ENCODE measurements at places on chromosomes 5 and 9. TPM values are rescaled to one million over a fixed set of nuclear protein-coding genes. Genes with fewer than 3 reads are reported as not detected.

DNA sequence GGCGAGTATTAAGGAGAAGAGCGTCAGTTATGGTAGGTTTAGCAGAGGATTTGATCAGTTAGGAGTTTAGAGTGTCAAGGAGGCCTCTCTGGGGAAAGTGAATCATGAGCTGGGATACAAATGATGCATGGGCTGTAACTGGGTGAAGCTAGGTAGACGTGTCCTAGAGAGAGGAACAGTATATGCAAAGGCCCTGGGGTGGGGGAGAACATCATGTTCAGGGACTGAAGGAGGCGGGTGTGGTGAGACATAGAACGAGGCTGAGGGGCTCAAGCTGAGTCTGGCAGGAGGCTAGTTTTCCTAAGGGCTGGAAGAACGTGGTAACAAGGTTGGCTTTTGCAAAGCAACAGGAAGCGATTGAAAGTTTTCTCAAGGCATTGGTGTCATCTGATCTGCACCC lies 10.5 kb downstream of the TMEM268 start:
- no peak for DNase-seq

The WDR38 gene
- not detected for total RNA-seq

- DNase-seq, result peak; percentile 48
These were observed 585.1 kb downstream of the TLE4 start for GRCh38 chr9:80156756-80157472.

GRCh38 chr5:90528601-90529193 lies 687 bp downstream of the LYSMD3 start:
- DNase-seq, result peak; percentile 54

The LIFR gene
- total RNA-seq, result 85.9 TPM

GRCh38 chr5:145752947-145753346 lies 82.2 kb downstream of the PRELID2 start:
- no peak for DNase-seq

DNA sequence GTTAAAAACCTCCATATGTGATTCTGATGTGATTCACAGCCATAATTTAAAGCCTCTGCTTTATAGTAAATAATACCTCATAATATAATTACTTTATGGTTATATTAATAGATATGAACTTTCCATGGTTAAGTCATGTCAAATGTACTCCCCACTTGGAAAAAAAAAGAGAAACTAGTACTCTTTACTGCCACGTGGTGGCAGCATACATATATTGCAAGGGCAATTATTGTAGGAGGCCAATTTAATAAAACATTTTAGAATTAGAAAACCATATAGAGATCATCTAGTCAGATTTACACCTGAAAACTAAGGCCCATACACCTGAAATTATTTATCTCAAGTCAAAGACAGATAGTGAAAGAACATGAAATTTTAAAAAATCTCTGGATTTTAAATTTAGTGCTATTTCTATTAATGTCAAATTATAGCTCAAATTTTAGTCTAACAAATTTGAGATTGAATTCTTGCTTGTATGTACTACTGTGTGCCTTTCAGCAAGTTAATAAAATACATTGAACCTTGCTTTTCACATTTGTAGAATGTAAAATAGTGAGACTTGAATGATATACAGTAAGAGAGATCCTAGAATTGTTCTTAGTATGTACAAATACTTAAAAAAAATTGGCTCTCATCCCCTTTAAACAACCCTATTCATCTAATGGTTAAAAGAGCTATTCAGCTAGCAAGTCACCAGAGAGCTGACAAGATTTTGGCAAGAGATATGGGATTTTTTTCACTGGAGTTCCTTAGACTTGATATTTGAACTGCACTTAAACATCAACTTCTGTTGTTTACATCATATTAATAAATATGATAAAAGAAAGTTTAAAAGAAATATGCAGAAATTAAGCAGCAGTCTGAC lies 603.8 kb downstream of the TLE4 start:
- no peak for DNase-seq

The RETREG1 gene
- total RNA-seq, result 4.3 TPM

The RGS7BP gene
- total RNA-seq, result 1.6 TPM

DNA sequence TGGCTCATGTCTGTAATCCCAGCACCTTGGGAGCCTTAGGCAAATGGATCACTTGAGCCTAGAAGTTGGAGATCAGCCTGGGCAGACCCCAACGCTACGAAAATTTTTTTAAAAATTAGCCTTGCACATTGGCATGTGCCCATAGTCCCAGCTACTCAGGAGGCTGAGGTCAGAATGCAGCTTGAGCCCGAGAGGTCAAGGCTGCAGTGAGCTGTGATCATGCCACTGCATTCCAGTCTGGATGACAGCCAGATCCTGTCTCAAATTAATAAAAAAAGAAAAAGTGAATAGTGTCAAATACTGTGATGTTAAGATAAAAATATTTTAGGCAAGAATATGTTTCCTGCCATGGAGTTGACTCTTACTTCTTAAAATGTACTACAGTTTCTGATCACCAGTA lies 5.3 kb downstream of the FBN2 start:
- DNase-seq, result no peak

The IL9 gene
- total RNA-seq, result not detected

The CARTPT gene
- total RNA-seq, result not detected

DNA sequence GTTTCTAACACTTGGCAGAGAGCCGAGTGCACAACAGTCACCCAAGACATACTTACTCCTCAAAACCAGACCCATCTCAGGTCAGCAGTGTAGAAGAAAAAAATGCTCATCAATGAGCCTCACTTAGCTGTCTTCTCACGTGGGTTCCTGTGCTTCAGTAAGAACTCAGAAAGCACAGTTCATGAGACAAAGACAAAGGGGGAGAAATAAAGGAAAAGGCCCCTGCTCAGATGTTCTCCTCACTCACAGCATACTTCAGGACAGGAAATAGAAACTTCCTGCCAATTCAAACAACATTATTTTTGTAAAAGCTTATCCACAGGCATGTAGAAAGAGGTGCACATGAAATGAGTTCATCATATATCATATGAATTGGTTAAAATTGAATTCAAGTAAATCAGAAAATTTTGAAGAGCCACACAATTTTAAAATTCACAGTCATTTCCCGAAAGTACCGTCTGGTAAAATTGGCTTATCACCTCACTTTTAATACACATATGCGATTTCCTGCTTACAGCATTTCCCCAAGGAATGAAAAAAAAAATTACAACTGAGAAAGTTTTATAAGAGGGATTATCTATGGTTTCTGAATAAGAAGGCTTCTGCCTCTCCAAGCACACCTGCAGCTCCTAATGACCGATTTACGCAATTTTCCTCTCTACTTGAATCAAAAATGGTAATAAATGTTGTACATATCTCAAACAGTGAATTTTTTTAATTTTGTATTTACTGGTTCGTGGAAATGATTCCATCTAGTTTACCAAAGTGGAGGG lies 328.3 kb downstream of the TMEM167A start:
- DNase-seq, result no peak

DNA sequence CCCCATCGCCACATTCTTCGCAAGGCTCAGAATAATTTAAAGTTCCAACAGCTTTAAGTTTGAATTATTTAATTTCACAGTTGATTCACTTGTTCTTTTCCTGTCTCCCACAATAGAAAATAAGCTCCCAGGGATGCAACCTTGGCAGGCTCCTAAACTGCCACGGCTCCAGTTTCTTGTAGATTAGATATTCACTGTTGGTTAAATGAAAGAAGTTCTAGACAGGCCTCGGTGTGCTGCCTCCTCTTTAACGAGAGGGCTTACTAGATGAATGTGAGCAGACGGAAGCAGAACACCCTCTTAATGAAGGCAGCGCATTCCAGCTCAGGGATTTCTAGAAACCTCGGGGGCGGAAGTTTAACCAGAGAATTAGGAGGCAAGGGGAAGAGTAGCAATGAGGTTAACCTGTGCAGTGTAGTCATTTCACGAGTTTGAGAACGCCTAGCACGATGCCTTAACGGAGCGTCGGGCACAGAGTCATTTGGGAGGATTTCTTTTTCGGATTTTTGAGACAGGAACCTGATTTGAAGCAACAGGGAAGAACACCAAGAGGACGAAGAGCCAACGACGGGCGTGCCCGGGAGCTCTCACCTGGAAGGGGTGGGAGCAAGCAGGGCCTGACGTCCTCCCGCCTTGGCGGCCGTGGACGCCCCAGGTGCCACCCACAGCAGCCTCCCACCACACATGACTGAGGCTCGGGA lies 637 bp upstream of the SMC5 start:
- DNase-seq, result peak; percentile 83

The CD74 gene
- total RNA-seq, result 12.4 TPM
